Activated naive CD4-positive, alpha-beta T cell (primary cell): ENCODE measurements at places on chromosomes 13 and 19.

DNA sequence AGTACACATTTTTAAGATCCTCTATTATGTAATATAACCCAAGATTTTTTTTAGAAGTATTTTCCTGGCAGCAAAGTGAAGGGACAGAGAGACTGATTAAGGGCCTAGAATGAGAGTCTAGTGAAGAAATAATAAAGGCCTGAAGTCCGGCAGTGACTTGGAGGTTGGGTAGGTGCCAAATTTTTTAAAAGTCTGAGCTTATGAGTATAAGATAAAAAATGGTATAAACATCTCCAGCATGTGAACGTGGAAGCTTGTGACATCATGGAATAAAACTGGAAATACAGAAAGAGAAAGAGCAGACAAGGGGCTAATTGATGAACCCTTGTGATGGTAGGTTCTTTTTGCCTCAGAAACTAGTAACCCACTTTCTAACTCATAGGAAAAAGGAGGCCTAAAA lies 174.6 kb downstream of the SUCLA2 start:
- DNase-seq, result no peak

- no peak for DNase-seq
Measured at GRCh38 chr13:26719356-26719945, 41.1 kb downstream of the GPR12 start.

- DNase-seq, result no peak
Measured at GRCh38 chr13:24906268-24906667, 142.3 kb downstream of the RNF17 start.

- no peak for DNase-seq
Measured at GRCh38 chr19:6811906-6812305, 39.4 kb downstream of the VAV1 start.

DNA sequence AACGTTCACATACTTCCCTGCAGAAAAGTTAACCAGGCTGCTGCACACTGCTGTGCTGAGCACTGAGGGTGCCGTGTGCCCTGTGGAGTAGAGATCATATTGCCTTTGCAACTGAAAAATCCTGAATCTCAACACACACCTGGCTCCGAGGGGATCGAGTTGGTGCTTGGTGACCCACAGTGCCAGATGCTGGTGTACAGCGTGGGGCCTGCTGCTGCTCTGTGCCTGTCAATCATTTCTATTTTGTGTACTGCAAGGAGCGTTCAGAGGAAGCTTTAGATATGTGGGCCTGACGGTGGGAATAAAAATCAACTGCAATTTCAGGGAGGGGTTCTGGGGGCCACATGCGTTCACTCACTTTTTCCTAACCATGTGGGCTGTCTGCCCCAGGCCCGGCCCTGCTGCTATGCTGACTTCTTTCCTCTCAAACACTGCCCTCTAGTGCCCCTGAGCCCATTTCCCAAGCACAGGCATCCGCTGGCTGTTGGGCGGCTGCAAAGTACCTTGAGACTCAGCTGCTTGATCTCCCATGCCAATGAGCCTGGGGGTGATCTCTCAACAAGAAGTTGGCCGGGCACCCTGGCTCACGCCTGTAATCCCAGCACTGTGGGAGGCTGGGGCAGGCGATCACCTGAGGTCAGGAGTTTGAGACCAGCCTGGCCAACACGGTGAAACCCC lies 9.7 kb upstream of the LENG8 start:
- DNase-seq, result no peak
